Suprapubic skin (tissue), 4 donors: ENCODE measurements at places on chromosomes 7 and 10.
A peak's percentile ranks its signal among the peaks of the same experiment; 100 is the strongest.

DNA sequence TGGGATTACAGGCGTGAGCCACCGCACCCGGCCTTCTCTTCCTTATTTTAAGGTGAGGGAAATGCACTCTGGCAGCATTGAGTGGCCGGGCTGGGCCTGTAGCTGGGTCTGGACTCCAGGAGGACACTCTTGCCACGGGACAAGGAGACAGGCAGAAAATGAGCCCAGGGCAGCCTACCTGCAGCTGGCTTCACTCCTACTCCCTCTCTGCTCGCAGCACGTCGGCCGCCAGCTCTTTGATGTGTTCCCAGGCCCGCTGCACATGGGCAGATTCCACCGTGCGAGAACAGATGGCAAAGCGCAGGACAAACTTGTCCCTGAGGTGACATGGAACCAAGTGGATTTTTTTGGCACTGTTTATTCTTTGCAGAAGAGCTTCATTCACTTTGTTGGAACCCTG is 12.9 kb upstream of the FIGNL1 start:
- no peak for DNase-seq
- H3K4me1 ChIP-seq, result peaks cover 4% of the 10 kb centered on the region
- H3K4me3 ChIP-seq, result no peak overlapping the region

DNA sequence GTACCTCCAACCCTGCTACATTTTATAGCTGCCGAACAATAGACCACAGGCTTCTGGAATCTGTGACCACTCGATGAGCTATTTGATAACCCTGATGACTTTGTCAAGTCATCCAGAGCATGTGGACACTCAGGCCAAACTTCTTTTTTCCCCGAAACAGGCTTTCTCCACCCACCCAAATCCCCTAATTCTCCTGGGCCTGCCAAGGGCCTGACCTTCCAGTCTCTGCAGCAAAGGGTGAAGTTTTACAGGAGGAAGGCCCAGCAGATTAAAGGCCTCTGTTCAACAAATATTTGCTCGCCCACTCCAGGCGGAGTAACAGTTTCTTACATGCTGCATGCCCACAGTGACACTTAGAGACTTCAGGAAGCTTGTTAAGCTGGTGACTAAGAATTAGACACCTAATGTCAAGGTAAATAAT is 2.0 kb downstream of the JCAD start:
- peak overlapping the region; percentile 90 for H3K27ac ChIP-seq
- H3K4me3 ChIP-seq, result peak overlapping the region; percentile 79
- no peaks in the 10 kb centered on the region for H3K36me3 ChIP-seq

- H3K27ac ChIP-seq, result peak overlapping the region; percentile 66
- peaks cover 15% of the 10 kb centered on the region for H3K36me3 ChIP-seq
- DNase-seq, result no peak
- H3K4me3 ChIP-seq, result peak overlapping the region; percentile 26
These were observed 20.1 kb downstream of the P4HA1 start for GRCh38 chr10:73076360-73077183.

DNA sequence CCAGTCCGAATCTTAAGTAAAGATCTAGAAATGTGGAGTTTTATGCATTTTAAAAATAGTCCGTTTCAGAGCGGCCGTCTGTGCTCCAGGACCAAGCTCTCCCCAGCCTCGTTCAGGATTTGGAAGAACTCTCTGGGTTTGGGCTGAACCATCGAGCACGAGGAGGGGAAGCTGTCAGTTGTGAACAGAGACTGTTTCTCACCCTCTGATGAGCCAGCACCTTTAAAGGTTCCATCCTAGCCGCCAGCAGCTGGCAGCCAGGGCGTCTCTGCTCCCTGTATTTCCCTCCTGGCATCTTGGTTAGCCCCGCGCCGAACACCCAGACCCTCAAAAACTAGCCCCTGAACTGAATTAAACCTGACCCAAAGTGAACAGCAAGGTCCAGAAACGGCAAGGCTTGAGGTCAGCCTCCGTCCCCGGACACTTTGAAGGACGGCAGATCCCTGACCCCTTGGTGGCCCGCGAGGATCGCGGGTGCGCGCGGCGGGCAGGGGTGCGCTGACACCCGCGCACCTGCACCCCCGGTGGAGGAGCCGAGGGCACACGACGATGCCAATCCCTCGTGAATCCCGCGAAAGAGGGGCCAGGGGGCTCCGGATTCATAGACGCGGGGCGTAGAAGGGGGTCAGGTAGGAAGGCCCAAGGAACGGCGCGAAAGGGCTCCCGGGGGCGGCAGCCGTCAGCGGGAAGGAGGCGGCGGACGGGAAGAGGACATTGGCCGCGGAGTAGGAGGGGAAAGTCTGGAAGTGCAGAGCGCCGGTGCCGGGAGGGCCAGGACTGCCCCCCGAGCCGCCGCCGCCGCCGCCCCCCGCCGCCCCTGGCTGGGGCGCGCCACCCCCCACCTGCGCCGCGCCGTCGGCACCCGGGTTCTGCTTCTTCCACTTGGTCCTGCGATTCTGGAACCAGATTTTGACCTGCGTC is 2.7 kb downstream of the NKX1-2 start:
- no peaks in the 10 kb centered on the region for H3K36me3 ChIP-seq
- H3K27ac ChIP-seq, result no peak overlapping the region
- peak overlapping the region; percentile 42 for H3K4me3 ChIP-seq
- H3K4me1 ChIP-seq, result peaks cover 35% of the 10 kb centered on the region
- no peak for DNase-seq

GRCh38 chr7:13908667-13909397 is 80.6 kb downstream of the ETV1 start:
- H3K4me3 ChIP-seq, result no peak overlapping the region
- no peak overlapping the region for H3K27ac ChIP-seq
- H3K27me3 ChIP-seq, result no peaks in the 10 kb centered on the region

GRCh38 chr10:125936331-125936730 is 40.0 kb downstream of the FANK1 start:
- H3K27ac ChIP-seq, result no peak overlapping the region
- DNase-seq, result no peak
- no peak overlapping the region for H3K4me3 ChIP-seq
- no peaks in the 10 kb centered on the region for H3K36me3 ChIP-seq

DNA sequence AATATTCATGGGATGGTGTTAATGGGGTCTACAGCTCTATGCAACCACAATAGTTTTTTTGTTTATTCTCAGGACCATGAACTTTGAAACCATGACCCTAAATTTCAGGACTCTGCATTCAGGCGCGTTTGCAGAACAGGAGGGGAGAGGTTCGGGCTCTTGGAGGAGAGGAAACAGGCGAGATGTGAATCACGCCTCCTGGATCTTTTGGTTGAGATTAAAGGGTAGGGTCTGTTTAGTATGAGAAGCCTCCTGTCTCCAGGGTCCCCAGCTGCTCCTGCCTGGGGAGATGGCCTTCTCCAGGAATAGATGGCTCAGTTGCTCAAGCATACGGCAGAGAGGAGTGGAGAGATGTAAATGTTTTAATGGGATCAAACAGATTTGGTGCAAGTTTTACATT is 18.2 kb downstream of the TLL2 start:
- no peak for DNase-seq
- H3K27me3 ChIP-seq, result peaks cover 11% of the 10 kb centered on the region
- H3K4me1 ChIP-seq, result no peaks in the 10 kb centered on the region
- H3K27ac ChIP-seq, result no peak overlapping the region
- H3K36me3 ChIP-seq, result no peaks in the 10 kb centered on the region
- no peak overlapping the region for H3K4me3 ChIP-seq
